ENCODE measurements at places on chromosomes 11 and 22.

GRCh38 chr11:119482521-119483011, 59.6 kb upstream of the THY1 start:
- DNase-seq: no peak

GRCh38 chr11:12291766-12292165, 85.6 kb upstream of the PARVA start:
- DNase-seq: no peak

- no peak for DNase-seq
These were observed 76.3 kb downstream of the NTM start for GRCh38 chr11:131446590-131447275.

DNA sequence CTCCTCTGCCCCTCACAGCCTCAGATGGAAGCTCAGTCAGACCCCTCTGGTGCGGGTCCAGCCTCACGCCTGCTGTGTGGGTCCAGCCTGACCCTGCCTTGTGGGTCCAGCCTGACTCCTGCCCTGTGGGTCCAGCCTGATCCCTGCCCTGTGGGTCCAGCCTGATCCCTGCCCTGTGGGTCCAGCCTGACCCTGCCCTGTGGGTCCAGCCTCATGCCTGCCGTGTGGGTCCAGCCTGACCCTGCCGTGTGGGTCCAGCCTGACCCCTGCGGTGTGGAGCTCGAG, 445.3 kb downstream of the BRD1 start:
- no peak for DNase-seq

- no peak for DNase-seq
These were observed 27.8 kb downstream of the P4HA3 start for GRCh38 chr11:74283580-74284180.

- DNase-seq: peak; percentile 27
These were observed at the start of gene MAP6 for GRCh38 chr11:75668451-75669297. Gene MAP6 (minus strand): TSS chr11:75669038. CDS start chr11:75668369, 669 bp downstream.

- DNase-seq: no peak
These were observed 271.8 kb downstream of the TBC1D22A start for GRCh38 chr22:47034076-47034808.

- no peak for DNase-seq
These were observed 29.0 kb downstream of the PDE3B start for GRCh38 chr11:14672635-14673034.

- DNase-seq: peak; percentile 12
These were observed 592 bp downstream of the EEF1G start for GRCh38 chr11:62573006-62573591.

- DNase-seq: no peak
These were observed 21.1 kb upstream of the CSTF3 start for GRCh38 chr11:33182246-33182878.

GRCh38 chr11:27812341-27812740, 112.1 kb upstream of the BDNF start:
- no peak for DNase-seq

DNA sequence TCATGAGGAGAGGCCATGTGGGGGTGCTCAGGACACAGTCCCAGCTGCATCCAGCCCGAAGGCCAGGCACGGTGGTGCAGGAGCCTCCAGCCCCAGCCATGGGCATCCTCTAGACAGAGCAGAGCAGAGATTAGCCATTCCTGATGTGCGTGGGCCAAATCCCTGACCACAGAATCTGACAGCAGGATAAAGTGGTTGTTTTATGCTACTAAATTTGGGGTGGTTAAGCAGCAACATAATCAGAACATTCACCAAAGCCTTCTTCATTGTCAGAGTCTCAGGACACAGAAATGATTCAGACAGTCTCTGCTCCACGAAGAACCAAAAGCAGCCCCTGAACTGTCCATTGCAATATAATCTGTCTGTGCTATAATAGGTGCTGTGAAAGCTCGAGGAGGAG, 19.7 kb downstream of the RASD2 start:
- DNase-seq: no peak

GRCh38 chr11:47603295-47603694, 9.1 kb upstream of the C1QTNF4 start:
- DNase-seq: no peak

- no peak for DNase-seq
These were observed 87.1 kb downstream of the CHST1 start for GRCh38 chr11:45578316-45578715.

GRCh38 chr22:31343235-31344191, 2.6 kb downstream of the PATZ1 start:
- peak; percentile 97 for DNase-seq

- no peak for DNase-seq
These were observed 290.7 kb downstream of the TBC1D22A start for GRCh38 chr22:47053013-47053725.

- peak; percentile 46 for DNase-seq
These were observed 18.8 kb downstream of the P2RY2 start for GRCh38 chr11:73236854-73237253.

- no peak for DNase-seq
These were observed 13.9 kb upstream of the TXNRD2 start for GRCh38 chr22:19955241-19956128.

- no peak for DNase-seq
These were observed 2.1 kb upstream of the ASPHD2 start for GRCh38 chr22:26426924-26427323.
